ENCODE measurements at places on chromosomes 12 and 14. TPM values are rescaled to one million over a fixed set of nuclear protein-coding genes. Genes with fewer than 3 reads are reported as not detected.

DNA sequence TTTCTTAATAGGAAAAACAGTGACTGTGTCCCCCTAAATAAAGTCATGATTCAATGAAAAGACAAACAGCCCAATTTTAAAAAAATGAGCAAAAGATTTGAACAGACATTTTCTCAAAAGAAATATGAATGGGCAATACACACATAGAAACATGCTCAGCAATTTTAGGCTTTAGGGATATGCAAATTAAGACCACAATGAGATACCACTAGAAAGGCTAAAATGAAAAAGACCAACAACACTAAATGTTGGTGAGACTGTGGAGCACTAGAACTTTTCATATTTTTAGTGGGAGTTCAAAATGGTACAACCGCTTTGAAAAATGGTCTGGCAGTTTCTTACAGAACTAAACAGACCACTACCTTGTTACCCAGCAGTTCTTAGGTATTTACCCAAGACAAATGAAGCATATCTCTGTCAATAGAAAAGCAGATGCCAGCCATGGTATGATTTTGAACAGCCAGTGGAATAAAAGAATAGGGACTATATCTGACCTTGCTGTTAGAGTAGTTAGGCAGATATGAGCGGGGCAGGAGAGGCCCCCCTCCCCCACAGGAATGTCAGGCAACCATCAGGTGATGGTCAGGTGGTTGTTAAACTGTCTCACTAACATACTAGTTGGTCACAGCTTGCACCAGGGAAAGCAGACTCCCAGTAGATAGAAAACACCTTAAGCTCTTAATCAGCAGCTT is 108.8 kb downstream of the PRKCH start:
- DNase-seq = no peak

GRCh38 chr12:113700943-113701342 is 229.3 kb upstream of the LHX5 start:
- DNase-seq = peak; percentile 80

DNA sequence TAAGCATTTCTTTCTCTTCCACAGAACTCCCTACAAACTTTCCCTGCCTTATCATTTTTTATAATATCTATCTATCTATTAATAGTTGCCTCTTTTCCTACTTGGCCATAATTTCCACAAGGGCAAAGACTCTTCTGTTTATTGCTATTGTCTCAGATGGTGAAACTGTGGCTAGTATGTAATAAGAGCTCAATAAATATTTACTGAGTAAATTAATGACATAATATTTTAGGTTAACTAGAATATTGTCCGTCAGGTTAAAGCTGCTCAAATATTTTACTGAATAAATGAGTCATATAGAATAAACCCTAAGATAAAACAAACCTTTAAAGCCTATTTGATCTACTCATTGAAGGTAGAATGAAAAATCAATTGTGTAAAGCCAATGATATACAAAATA is 240.5 kb downstream of the PPFIA2 start:
- DNase-seq = no peak

DNA sequence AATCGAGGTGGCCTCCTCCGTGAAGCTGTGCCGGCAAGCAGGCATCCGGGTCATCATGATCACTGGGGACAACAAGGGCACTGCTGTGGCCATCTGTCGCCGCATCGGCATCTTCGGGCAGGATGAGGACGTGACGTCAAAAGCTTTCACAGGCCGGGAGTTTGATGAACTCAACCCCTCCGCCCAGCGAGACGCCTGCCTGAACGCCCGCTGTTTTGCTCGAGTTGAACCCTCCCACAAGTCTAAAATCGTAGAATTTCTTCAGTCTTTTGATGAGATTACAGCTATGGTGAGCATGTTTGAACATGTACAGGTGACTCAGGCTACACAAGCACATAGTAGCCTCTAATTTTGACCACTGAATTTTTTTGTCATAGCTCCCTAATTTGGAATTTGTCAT is 59.7 kb downstream of the ATP2A2 start:
- DNase-seq = no peak

- DNase-seq = no peak
Observed at GRCh38 chr12:62621101-62621638, 154.5 kb downstream of the MON2 start.

DNA sequence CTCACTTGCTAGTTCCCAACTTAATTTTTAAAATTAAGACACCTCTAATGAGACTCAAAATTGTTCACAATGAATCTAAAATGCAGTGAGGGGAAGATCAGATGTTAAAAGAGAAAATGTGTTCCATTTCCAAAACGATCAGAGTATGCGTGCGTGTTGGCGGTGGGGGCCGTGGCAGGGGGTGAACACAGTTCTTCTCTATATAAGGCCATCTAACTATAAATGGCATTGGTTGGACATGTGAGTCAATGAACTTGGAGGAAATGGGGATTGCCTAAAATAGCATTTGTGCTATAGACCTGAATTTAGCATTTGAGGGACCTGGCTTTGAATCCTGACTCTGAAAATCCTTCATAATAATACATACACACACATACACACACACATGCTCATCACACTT is 149.4 kb downstream of the FOXN3 start:
- no peak for DNase-seq

IL31 gene
- total RNA-seq = not detected

NTS gene
- 0.09 TPM for total RNA-seq

GPR135 gene
- 4.3 TPM for total RNA-seq

KLRD1 gene
- 0.16 TPM for total RNA-seq

HOXC13 gene
- total RNA-seq = not detected

OTX2 gene
- not detected for total RNA-seq

TAS2R42 gene
- not detected for total RNA-seq

TROAP gene
- total RNA-seq = 11.3 TPM

MYF5 gene
- not detected for total RNA-seq
